GM04503 (cell line): ENCODE measurements at places on chromosomes 7 and 10.
A peak's percentile ranks its signal among the peaks of the same experiment; 100 is the strongest.

DNA sequence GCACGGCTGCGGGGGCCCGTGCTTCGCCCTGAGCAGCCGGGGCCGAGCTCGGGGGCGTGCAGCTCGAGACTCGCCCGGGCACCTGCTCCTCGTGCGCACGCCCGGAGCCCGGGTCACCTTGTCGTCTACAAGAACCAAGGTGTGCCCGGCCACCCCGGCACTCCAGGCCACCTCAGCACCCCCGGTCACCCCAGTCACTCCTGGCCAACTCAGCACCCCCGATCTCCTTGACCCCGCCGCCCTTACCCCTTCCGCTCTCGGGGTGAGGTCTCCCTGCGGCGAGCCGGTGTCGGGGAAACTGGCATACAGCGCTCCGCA, 268 bp upstream of the IGFBP3 start:
- no peak for DNase-seq

DNA sequence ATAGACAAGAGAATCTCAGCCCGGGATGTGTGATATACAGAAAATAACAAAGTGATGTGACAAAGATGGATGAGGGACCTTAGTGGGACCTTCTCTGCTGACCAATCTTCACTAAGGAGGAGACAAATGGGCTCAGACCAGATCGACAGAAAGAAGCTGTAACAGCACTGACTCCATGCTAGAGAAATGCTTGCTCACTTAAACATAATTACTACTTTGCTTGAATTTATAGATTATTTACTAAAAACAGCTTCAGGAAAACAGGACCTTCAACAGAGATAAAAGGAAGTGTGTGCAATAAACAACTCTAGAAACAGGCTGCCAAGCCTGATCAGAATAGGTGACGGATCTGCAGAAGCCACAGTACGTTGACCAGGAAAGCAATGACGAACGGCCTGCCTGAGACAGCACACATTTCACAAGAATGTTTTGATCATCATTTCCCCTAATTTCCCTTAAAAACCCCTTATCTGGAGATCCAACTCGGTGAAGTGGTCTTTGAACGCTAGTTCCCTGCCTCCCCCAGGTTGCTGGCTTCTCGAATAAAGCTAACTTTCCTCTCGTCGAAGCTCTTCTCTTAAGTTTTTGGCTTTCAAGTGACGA, 98.4 kb upstream of the STEAP1B start:
- no peak for DNase-seq

DNA sequence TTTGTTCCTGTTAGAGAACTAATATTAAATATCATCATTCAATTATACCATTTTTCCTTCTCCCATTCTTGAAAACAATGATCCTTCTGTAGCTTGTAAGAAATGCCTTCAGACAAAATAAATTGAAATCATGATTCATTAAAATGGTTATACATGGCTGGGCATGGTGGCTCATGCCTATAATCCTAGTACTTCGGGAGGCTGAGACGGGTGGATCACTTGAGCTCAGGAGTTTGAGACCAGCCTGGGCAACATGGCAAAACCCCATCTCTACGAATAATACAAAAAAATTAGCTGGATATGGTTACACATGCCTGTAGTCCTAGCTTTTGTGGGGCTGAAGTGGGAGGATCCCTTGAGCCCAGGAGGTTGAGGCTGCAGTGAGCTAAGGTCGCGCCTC, 13.0 kb downstream of the CD36 start:
- DNase-seq = no peak

GRCh38 chr10:62264702-62265436, 3.8 kb downstream of the RTKN2 start:
- DNase-seq = peak; percentile 68

- DNase-seq = no peak
Measured at GRCh38 chr7:31873816-31874597, 187.0 kb downstream of the PPP1R17 start.

- no peak for DNase-seq
Measured at GRCh38 chr7:157523766-157524421, 187.1 kb downstream of the DNAJB6 start.

- no peak for DNase-seq
Measured at GRCh38 chr10:50896721-50897120, 11.3 kb upstream of the A1CF start.

GRCh38 chr10:110609605-110610004, 34.5 kb upstream of the RBM20 start:
- DNase-seq = no peak

DNA sequence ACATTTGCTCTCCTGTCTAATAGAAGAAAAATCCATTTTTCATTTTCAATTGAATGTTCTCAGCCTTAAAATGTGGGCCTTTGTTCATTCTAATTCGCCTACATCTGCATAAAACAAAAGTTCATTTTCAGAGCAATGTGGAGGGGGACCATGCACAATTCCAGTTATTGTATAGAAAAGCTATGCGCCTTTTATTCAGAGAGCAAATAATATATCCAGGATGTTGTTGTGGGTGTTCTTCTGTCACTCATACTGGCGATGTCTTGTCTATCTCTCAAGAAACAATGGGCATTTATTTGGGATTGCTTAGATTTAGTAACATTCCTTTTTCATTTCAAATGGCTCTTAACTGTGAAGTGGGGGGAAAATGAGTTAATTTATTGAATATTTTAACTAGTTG, 56.4 kb downstream of the KIF5B start:
- no peak for DNase-seq

- no peak for DNase-seq
Measured at GRCh38 chr10:125201791-125202622, 41.6 kb upstream of the CTBP2 start.

DNA sequence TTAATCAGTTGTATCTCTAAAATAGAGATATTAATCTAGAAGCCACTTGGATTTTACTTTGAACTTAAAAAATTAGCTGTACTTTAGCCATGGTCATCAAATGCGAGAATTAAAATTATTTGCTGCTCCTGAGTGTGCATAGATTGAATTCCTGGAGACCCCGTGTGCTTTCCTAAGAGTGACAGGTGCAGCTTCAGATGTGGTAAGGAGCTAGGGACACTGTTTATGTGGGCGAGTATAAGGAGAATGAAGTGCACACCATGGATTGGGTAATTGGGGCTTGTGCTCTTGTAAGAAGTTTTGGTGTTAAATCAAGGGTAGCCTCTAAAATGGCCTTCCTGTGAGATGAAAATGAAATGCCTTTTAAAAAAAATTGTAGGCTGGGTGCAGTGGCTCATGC, 9.8 kb downstream of the PLCE1 start:
- DNase-seq = no peak

DNA sequence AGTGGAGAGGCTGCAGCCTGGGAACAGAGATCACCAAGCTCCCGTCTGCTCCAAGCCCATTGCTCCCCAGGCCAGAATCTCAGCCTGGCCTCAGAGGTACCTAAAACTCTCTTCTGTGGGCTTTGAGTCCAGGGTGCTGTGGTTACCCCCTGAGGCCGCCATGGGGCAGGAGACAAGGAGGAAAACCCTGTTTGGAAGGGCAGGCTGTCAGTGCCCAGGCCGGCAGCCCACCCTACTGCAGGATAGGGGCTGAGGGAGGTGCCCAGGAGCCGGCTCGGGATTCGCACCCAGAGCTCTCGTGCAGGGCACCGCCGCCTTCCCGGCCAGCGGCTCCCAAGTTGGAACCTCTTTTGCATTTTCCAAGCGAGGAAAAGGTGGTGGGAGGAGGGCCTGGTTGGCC, 24.5 kb downstream of the UNCX start:
- no peak for DNase-seq

DNA sequence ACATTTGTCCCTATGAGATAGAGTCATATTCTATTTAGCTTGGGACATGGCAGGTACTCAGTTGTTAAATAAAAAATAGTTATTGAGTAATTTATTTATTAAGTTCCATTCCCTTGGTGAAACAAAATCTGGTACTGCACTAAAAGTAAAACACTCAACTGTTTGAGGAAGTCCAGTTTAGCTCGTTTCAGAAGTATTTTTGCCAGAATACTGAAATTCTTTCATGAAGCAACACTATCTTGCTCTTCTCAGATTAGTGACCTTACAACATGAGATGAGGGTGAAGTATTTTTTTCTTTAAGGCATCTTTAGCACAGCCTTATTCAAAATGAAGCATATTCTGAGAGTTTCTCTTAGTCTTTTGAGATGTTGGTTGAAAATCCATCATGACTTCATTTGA, 106.0 kb downstream of the ZNF365 start:
- no peak for DNase-seq

- DNase-seq = no peak
Measured at GRCh38 chr10:25555865-25556264, 378.2 kb upstream of the MYO3A start.

DNA sequence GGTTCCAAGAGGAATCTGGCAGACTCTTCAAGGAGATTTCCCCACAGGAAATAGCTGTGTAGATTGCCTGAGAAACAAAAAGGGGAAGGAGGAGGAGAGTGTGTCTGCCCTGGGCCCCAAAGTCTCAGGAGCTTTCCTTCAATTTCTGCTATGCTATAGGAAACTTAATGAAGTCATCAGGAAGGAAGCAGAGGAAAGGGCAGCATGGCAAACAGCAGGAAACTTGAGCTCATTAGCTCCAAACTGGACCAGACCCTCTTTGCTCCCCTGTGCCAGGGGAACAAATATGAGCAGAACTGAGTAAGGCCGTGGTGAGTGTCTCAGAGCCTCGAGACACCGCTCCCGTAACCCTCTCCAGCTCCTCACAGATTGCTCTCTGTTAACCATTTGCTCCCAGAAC, 4.8 kb upstream of the KCNIP2 start:
- DNase-seq = no peak

GRCh38 chr7:1601956-1602355, 32.1 kb upstream of the PSMG3 start:
- DNase-seq = no peak

DNA sequence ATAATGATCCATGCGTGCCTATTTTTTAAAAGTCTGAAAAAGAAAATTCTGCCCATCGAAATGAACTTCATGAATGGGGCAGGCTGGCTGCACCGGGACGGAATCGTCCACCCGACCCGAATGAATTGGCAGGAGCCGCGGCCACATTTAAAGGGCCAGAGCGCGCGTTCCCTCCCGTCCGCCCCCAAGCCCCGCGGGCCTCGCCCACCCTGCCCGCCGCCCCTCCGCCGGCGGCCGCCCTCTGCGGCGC, 319 bp upstream of the GATA3 start:
- no peak for DNase-seq

DNA sequence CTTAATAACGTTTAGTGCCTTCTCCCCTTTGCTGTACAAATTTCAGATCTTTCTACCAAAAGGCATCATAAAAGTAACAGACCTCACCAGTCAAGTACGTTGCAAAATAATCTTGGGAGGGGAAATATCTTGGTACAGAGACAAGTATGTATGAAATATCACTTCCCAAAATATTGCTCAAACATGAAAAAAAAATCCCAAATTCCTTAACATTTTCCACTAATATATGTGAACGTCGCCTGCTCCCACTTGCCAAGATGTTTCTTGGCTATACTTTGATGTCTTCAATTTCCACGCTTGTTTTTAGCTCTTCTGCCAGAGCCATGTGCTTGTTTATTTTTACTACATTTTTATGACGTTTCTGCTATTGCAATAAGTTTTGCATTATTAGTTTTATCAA, 223.5 kb downstream of the PLXNA4 start:
- DNase-seq = no peak

- no peak for DNase-seq
Measured at GRCh38 chr7:138354066-138354465, 106.0 kb upstream of the TRIM24 start.

DNA sequence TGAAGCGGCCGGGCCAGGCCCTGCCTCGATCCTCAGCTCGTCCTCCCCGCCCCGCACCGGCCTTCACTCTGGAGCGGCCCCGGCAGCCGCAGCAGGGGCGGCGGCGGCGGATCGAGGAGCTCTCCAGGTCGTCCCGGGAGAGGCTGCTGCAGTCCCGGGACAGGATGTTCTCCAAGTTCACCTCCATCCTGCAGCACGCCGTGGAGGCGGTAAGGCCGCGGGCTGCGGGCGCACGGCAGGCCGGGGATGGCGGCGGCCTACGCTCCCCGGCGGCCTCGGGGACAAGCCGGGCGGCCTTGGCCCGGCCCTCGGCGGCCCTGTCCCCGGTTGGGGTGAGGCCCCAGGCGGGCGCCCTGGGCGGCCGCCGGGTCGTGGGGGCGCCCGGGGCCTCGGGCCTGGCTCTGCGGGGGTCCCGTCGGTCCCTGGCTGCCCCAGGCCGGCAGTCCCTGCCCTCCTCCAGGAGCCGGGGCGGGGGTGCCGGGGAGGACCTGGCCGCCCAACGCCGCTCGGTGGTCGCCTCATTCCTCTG, 399 bp downstream of the FHIP2A start:
- no peak for DNase-seq

- no peak for DNase-seq
Measured at GRCh38 chr10:17240096-17240495, 12.1 kb downstream of the VIM start.

DNA sequence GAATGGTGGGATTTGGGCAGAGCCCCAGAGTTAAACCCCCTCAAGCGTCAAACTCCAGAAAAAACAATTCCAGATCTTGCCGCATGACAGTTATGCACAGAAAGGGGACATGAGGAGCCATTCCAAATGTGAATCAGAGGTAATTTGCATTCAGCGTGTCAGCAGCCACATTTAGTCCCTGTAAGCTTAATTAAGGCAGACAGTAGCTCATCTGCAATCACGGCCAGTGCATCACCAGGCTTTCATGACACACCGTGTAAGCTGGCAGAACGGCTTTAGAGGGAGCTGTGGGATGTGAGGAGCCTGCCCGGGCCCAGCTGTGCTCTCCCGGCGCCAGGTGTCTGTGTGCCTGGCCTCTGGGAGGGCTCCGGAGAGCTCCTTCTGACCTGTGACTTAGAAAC, 18.7 kb upstream of the PRKAG2 start:
- no peak for DNase-seq

DNA sequence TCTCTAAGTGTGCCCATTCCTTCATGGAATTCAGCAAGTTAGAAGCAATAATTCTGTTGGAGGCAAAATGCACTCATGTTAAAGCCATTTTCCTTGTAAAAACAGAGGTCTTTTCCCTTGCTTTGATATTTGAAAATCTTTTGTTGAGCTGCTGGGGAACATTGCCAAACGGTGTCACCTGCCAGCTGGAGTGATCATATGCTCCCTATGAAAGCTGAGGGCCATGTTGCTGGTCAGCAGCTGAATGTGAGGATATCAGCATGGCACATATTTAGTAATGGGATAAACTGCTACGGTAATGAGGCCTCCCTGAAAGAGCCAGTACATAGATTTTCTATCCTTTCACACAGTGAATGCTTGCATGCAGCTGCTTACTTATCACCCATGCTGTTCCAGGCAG, 224.3 kb downstream of the THSD7A start:
- no peak for DNase-seq

GRCh38 chr10:63761243-63761642, 240.0 kb downstream of the REEP3 start:
- DNase-seq = no peak

GRCh38 chr10:85863301-85864172, 503.1 kb downstream of the GRID1 start:
- no peak for DNase-seq

GRCh38 chr10:77168861-77169260, 468.7 kb downstream of the KCNMA1 start:
- DNase-seq = no peak

- no peak for DNase-seq
Measured at GRCh38 chr10:670038-670437, 19.4 kb downstream of the DIP2C start.

DNA sequence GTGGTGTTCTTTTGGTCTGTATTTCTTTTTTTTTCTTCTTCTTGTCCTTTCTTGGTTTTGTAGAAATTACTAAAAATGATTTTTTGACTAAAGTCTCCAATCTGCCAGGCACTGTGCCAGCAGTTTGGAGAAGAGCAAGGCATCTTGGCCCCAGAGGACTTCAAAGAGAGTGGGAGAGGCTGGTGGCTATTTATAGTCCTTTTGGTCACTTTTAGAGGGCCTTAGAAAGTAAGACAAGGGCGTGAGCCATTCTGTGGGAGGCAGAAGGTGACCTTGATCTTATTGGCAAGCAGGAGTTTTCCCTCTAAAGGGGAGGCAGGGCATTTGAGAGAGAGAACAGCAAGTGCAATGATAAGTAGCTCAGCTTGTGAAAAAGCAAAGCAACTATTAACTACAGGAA, 211.9 kb downstream of the GALNT17 start:
- DNase-seq = no peak
